Endothelial cell (in vitro differentiated cells): ENCODE measurements at places on chromosomes 3 and 15.

- no peak for DNase-seq
Observed at GRCh38 chr3:43004282-43004681, 25.2 kb downstream of the GASK1A start.

- DNase-seq, result no peak
Observed at GRCh38 chr15:37339856-37340255, 239.5 kb upstream of the MEIS2 start.

DNA sequence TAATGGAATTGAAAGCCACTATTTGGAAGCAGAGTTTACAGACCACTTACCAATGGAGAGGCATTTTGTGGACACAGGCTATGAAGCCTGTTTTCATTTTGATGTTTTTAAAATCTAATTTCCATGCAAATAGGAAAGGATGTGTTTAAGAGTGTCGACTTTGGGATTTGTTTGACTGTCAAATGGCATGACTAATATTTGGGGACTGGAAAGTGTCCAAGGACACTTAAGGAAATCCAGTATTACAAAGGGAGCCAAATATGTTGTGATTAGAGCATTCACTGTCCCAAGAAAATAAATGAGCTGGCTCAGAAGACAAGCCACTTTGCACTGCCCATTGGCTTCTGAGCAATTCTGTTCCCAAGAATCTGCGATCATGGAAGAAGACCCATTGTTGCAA is 34.0 kb upstream of the SLC6A11 start:
- DNase-seq, result no peak

- no peak for DNase-seq
Observed at GRCh38 chr3:127097481-127097880, 95.5 kb upstream of the PRR23E start.

- no peak for DNase-seq
Observed at GRCh38 chr3:64798316-64798715, 110.5 kb upstream of the ADAMTS9 start.

DNA sequence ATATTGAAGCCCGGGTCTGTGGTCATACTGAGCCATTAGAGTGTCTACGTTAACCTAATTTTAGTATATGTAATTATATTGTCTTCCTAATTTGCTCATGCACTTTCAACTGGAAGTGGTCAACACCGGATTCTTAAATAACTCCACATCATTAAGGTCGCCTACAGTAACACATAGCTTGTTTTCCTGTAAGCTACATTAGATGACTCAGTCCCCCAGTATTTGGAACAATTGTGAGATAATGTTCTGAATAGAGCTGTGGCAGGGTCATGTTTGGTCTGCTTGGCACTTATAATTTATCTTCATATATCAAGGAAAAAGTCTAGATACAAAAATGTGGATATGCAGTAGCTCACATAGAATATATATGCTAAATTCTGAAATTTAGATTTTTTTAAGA is 486.2 kb downstream of the IGSF11 start:
- no peak for DNase-seq

DNA sequence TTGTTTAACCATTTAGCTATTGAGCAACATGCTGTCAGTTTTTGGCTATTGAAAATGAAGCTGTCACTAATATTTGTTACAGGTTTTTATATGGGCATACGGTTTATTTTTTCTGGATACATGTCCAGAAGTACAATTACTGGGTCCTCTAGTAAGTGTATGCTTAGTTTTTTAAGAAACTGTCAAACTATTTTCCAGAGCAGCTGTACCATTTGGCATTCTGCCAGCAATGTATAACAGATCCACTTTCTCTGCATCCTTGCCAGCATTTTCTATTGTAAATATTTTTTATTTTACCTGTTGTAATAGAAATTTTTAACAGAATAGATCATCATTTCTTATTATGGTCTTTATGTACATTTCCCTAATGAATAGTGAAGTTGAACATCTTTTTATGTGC is 658.8 kb downstream of the EDEM1 start:
- DNase-seq, result no peak

GRCh38 chr3:64021922-64022321 is 1.4 kb downstream of the PSMD6 start:
- DNase-seq, result no peak
